Stimulated activated CD8-positive, alpha-beta memory T cell treated with anti-CD3 and anti-CD28 coated beads, Interleukin-15, amount 100 ng/mL, for 48 hours (primary cell): ENCODE measurements at places on chromosomes 11 and 22.

- DNase-seq = no peak
These were observed 4.6 kb downstream of the AP5B1 start for GRCh38 chr11:65776196-65776595.

- no peak for DNase-seq
These were observed 52.6 kb downstream of the SPECC1L start for GRCh38 chr22:24323233-24323632.

- no peak for DNase-seq
These were observed 48.5 kb downstream of the CSNK2A3 start for GRCh38 chr11:11304550-11304949.

GRCh38 chr22:29679316-29679715 is 40.5 kb upstream of the CABP7 start:
- no peak for DNase-seq

DNA sequence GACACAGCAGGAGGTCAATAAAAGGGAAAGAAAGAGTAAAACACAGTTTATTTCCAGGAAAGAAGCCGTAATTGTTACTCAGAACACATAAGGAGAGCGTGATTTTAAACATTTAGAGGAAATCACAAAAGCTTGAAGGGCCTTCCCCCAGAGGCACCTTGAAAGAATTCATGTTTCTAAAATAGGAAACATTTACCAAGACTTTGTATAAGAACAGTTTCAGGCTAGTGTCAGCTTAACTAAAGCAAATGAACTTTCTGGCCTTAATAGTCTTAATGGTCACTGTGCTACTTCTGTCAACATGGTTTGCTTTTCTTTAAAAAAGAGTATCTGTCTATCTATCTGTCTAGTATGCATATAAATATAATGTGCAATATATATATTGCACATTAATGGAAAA is 208.8 kb downstream of the CNTN5 start:
- DNase-seq = no peak

GRCh38 chr11:128564642-128565245 is 22.6 kb downstream of the ETS1 start:
- DNase-seq = no peak

DNA sequence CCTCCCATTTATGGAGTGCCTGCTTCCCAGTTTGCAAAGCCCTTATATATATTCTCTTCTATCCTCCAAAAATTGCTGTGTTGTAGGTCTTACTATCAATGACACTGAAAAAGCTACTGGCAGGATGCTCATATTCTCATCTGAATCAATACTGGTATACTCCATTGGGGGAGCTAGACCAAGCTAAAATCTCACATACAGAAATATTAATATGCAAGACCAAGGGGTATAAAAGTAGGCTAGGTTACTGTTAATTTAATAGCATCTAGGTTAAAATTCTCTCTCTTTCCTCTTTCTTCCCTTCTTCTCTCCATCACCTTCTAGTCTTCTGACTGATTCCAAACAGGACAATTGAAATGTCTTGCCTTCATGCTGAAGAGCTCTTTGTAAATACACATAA is 17.1 kb upstream of the BDNF start:
- no peak for DNase-seq

- no peak for DNase-seq
These were observed 202.9 kb downstream of the GRIK4 start for GRCh38 chr11:120714438-120714837.

DNA sequence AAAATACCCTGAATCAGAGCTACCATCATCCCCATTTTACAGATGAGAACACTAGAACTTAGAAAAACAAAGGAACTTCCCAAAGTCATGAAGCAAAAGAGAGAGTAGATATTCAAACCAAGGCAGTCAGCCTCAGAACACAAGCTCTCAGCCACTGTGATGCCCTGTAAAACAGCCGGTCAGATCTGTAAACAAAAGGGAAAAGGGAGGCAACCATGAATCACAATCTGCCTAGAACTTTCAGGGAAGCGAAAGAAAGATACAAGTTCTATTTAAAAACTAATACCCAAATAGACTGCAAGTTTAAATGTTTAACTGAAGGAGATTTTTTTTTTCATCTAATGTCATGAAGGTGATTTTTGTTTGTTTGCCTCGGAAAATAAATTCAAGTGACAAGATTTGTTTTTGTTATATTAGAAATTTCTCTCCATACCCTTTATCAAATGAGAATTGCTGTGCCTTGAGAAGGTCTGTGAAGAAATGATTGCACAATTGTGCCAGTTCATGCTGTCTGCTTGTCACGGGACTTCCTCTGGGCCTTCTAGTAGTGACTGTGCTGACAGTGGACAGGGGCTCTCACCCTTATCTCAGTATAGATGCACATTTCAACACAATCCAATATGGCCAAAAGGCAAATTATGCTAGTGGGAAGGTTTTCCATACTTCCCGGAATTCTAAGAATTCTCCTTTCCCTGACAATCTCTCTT is 11.7 kb downstream of the SAA1 start:
- no peak for DNase-seq

DNA sequence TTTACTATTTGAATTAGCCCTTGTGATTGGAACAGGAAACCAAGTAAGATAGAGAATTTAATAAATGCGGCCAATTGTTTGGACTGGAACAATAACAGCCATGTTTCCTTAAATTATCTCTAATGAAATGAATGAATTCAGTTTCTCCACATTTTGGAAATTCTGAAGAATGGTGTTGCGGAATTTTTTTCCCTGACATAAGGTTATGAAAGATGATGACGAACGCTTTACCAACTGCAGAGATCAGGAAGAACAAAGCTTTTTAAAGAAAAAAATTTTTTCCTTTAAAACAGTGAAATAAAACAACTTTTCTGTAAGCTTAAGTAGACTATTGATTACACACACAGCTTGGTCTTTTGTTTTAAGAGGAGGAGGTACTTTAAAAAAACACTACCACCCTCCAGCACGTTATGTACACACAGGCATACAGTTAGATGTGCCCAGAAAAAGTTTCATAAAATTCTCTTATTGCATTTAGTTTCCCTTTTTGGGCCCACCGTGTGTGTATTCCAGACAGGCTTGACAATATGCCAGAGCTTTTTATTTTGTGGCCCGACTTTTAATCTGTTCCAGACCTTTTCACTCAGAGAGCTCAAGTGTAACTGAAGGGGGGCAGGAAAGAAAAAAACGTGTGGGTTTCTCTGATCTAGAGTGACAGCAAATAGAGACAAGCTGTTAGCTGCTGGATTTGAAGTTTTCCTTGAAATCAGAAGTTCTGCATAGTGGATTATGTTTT is 77.3 kb downstream of the YAP1 start:
- no peak for DNase-seq

DNA sequence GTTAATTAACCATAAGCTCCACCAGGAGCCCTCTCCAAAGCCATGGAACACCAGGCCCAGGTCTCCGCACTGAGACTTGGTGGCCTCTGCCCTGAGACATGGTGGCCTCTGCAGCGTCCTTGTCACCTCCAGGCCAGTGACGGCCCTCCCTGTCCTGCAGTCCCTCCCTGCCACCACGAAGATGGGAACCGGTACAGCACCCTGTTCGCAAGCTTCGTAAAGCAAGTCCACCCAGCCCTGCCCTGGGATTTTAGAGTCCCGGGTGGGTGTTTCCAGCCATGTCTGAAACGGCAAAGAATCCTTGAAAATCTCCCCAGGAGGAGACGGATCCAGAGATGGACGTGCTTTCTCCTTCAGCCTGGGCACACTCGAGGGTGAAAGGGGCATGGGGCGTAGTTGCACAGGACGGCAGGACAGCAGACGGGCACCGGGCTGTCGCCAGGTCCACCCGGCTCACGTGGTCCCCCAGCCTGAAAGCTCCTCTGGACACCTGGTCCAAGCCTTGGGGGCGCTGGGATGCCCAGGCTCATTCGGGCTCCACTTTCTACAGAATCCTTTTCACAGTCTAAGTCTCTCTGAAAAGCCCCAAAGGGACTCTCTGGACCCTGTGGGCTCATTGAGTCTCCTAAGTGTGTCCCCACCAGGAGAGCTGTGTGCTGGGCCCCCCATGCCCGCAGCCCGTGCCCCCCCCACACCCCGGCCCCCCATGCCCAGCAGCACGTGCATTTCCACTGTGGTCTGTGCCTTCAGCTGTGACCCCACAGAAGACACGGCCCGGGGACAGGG is 456.2 kb downstream of the BRD1 start:
- no peak for DNase-seq

DNA sequence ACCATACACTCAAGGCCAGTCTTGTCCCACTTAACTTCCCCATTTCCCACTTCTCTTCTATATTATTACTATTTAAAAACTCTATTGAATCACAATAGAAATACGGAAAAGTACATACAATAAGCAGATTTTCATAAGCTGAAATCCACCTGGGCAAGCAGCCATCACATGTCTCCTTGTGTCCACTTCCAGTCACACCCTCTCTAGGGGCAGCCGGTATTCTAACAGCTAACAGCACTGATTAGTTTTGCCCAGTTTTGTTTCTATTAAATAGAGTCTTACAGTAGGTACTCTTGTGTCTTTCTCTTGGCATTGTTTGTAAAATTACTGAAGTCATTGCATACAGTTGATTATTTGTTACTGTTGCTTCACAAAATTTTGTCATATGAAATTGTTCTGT is 37.8 kb downstream of the PPP6R3 start:
- DNase-seq = no peak

DNA sequence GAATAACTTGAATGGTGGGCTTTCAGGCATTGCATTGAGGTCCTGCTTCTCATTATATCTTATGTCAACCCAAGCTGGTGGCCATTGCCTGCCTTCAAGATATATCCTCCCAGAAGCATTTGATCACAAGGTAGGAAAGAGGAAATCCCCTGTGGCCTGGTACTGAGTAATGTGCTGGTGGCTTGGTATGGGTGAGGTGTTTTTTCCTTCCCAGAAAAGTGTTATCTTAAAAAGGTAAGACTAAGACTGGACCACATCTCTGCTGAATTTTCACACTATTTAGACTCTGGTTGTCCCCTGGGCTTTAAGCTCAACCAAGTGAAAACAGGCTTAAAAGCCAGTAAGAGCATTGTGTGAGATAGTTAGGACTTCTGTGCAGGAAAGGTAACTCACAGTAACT is 3.7 kb downstream of the INSC start:
- DNase-seq = no peak

GRCh38 chr11:118705111-118705741 is 25.8 kb upstream of the TREH start:
- no peak for DNase-seq

GRCh38 chr11:132077416-132077815 is 707.0 kb downstream of the NTM start:
- no peak for DNase-seq

DNA sequence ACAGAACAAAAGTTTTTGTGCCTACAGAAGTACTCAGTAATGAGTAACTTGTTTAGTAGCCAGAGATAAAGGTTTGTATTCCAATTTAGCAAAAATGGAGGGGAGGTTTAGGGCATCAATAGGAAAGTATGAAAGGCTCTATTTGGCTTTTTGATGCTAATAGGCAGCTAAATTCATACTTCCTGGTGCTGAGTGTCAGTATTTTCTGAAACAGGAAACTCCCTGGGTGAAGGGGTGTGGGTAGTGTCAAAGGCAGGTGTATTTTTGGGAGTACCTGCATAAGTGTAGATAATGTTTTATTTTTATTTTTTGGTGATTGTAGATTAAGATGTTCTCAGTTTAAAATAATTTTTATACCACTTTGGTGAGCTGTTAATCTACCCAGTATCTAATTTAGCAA is 29.3 kb upstream of the MMP7 start:
- DNase-seq = no peak

GRCh38 chr11:130999086-130999485 is 82.8 kb upstream of the SNX19 start:
- no peak for DNase-seq

GRCh38 chr11:11142430-11142829 is 210.6 kb downstream of the CSNK2A3 start:
- no peak for DNase-seq

DNA sequence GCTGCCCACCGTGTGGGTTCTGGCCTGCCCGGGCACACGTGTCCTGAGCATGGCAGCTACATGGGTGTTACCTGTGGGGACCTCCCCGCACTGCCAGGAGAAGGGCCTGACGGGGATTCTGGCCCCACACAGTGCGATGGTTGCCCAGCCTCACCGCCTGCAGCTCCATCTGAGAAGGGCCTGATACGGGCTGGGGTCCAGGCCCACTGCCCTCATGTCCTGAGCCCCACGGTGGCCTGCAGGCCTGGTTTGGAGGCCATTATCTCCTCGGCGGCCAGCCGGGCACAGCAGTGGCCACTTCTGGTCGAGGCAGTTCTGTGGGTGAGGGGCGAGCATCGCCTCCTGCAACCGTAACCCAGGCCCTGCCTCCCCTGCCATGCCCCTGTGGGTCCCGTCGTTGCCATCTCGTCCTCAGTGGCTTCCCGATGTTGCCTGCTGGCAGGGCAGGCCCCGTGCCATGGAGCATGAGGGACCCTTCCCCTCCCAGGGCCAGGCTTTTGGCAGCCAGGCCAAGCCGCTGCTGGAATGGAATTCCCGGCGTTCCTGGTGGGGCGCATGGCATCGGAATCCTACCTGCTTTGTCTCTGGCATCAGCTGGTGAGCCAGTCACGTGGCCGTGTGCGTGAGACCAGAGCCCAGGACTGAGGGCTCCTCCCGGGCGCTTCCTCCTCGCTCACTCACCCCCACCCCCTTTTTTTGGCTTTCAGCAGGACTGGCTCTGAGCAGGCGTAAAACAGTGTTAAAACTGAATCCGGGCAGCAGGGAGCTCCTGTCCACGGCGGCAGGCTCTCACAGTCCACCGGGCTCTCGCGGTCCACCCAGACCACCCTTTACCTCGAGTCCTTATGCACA is 71.9 kb upstream of the PPARA start:
- DNase-seq = no peak

- DNase-seq = no peak
These were observed 442.2 kb upstream of the B3GAT1 start for GRCh38 chr11:134853992-134854991.

- no peak for DNase-seq
These were observed 39.2 kb downstream of the BRD1 start for GRCh38 chr22:49788504-49788903.

DNA sequence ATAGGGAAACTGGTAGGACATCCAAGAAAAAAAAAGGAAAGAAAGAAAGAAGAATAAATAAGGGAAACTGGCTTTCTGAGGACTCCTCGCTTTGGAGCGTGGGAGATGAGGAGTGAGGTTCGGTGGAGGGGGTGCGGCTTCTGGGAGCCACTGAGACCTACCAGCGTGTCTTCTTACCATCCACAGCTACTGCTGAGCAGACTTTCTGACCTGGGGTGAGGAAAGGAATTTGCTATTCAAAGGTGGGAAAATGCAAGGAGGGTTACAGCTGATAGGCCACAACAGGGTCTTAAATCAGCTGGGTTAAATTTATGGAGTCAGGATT is 488 bp upstream of the SELENOM start:
- DNase-seq = no peak

- no peak for DNase-seq
These were observed 95.7 kb upstream of the DRD2 start for GRCh38 chr11:113570906-113571305.
